Activated CD8-positive, alpha-beta T cell treated with anti-CD3 and anti-CD28 coated beads for 36 hours (primary cell): ENCODE measurements at places on chromosomes 1 and 21.
A peak's percentile ranks its signal among the peaks of the same experiment; 100 is the strongest.

DNA sequence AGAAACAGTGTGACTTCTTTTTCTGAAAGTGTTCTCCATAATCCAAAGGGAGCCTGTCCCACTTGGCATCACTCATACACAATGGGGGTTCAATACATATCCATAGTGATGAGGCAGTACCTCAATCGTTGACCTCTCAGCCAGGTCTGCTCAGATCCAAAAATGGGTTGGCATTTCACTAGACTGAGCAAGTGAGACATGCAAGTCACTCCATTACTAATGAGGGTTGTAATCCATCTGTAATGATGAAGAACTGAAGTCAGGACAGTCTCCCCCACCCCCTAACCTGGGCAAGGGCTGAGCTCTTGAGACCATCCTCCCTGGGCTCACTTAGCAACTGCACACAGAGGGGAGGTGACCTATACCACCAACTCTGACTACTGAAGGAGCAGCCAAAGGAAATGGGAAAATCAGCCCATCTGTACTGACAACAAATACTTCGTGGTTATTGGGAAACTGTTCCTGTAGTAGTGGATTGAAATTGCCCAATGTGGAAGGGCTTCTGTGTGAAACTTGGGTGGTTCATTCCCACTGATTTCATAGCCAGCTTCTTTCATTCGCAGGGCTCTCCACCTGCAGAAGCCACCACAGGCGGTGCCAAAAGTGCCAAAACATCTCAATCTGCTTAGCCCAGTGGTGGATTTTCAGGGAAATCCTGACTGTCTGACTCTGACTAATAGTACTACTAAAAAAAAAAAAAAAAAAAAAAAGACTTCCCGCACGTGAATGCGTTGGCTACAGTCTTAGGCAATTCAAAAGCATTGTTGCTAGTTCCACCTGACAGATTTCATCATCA is 5.0 kb downstream of the NGF start:
- H3K4me3 ChIP-seq: no peak overlapping the region
- H3K27ac ChIP-seq: no peak overlapping the region
- DNase-seq: no peak
- no peaks in the 10 kb centered on the region for H3K36me3 ChIP-seq

DNA sequence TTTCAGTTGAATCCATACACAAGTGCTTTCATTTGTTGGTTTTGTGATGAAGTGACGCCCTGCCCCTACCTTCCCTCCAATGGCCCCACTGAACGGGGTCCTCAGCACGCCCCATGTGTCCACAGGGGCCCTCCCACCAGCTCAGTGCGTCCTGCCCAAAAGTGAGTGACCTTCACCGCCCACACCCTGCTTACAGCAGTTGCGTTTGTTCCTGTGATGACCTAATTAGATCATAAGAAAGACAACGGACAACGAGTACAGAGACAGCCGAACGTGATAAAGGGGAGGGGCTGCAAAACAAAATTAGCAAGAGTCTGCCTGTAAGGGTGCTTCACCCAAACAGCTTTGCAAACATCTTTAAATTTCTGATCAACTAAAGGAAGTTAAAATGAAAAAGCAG is 38.2 kb upstream of the RIPK4 start:
- H3K27ac ChIP-seq: no peak overlapping the region
- no peaks in the 10 kb centered on the region for H3K27me3 ChIP-seq
- no peak for DNase-seq

DNA sequence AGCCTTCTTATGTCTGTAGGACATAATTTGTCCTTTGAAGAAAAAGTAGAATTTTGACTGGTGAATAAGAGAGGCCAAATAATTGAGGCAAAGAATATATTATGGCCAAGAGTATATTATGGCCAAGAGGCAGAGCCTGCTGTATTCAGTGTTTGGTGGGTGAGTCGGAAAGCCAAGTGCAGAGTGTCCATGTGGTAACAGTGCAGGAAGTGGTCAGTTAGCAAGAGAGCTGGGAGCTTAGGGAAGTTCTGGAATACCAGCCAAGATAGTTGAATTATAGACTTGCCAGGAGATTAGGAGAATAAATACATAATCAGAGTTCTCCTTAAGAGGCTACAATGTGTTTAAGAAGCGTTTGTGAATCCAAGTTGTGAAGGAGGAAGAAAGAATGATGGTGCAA is 131.5 kb upstream of the LMO4 start:
- no peak overlapping the region for H3K27ac ChIP-seq
- peaks cover 1% of the 10 kb centered on the region for H3K4me1 ChIP-seq
- no peak overlapping the region for H3K4me3 ChIP-seq
- H3K36me3 ChIP-seq: no peaks in the 10 kb centered on the region
- peaks cover 22% of the 10 kb centered on the region for H3K27me3 ChIP-seq
- no peak for DNase-seq

- peak; percentile 87 for DNase-seq
- H3K4me3 ChIP-seq: no peak overlapping the region
- H3K4me1 ChIP-seq: peaks cover 14% of the 10 kb centered on the region
- no peak overlapping the region for H3K27ac ChIP-seq
- H3K27me3 ChIP-seq: peaks cover 7% of the 10 kb centered on the region
Observed at GRCh38 chr1:1122078-1122811, 6.4 kb upstream of the C1orf159 start.

DNA sequence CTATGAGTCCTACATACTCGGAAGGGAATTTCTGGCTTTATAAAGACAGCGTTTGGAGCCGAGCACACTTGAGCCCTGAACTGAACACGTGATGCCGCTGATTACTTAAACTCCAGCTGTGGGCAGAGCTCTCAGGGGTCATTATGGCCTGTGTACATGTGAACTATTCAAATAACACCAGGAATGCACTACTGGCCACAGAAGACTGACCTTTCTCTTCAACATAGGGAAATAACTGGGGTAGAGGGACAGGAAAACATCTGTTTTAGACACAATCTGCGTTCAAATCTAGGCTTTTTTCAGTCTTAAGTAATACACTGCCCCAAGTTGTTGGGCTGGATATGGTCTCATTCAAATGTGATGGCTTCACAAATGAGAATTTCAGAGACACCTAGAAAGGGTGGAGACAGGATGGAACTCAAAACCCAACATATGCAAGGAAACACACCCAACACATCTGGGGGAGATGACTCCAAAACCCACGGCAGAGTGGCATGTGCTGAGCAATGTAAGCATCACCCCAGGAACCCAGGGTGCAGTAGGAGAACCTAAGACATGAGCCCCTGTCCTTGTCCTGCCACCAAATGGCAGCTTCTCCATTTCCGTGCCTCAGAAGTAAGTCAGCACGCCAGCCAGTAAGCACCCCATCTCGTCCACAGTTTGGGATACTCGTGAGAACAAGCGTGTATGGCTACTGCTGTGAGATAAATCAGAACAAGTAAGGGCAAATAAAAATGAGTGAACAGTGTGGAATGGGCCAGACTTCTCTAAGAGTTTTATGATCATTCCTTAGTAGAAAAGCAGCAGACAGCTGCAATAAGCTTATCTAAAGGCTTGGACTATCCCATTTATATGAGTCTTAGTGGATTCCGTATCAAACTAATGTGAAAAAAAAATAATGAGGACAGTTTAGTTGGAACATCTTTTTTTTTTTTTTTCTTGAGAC is 24.9 kb downstream of the NID1 start:
- H3K4me3 ChIP-seq: no peak overlapping the region
- no peaks in the 10 kb centered on the region for H3K27me3 ChIP-seq
- no peak for DNase-seq
- H3K4me1 ChIP-seq: no peaks in the 10 kb centered on the region
- no peaks in the 10 kb centered on the region for H3K36me3 ChIP-seq

DNA sequence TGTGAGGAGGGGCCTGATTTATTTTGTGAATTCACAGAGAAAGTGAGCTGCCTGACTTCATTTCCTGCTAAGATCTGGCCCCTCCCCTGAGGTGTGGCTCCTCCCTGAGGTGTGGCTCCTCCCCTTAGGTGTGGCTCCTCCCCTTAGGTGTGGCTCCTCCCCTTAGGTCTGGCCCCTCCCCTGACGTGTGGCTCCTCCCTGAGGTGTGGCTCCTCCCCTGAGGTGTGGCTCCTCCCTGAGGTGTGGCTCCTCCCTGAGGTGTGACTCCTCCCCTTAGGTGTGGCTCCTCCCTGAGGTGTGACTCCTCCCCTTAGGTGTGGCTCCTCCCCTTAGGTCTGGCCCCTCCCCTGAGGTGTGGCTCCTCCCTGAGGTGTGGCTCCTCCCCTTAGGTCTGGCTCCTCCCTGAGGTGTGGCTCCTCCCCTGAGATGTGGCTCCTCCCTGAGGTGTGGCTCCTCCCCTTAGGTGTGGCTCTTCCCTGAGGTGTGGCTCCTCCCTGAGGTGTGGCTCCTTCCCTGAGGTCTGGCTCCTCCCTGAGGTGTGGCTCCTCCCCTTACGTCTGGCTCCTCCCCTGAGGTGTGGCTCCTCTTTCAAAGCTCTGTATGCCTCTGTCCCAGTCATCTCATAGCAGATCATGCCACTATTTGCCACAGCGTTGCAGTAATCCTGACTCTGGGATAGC is 26.9 kb upstream of the LRRC3 start:
- no peaks in the 10 kb centered on the region for H3K27me3 ChIP-seq
- no peak overlapping the region for H3K4me3 ChIP-seq
- no peaks in the 10 kb centered on the region for H3K36me3 ChIP-seq
- peak; percentile 67 for DNase-seq
- no peak overlapping the region for H3K27ac ChIP-seq

DNA sequence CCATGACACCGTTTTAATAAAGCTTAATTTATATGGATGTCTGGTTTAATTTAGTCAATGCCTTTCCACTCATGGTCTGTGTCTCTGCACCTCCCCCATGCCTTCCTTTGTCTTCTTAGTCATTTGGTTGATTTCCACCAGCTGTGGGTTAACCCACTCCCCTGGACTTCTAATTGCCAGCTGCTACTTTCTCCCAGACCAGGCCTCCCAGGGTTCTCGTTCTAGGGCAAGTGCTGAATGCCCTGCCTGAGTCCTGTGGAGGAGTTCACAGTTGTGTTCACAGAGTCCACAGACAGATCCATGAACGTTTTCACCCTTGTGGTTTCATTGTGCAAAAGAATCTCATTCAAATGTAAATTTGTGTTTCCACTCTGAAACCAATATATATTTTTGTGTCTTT is 243.4 kb downstream of the NUF2 start:
- H3K27me3 ChIP-seq: no peaks in the 10 kb centered on the region
- no peaks in the 10 kb centered on the region for H3K36me3 ChIP-seq
- no peak overlapping the region for H3K4me3 ChIP-seq
- H3K4me1 ChIP-seq: no peaks in the 10 kb centered on the region

- H3K4me3 ChIP-seq: no peak overlapping the region
- peaks cover 4% of the 10 kb centered on the region for H3K36me3 ChIP-seq
- peaks cover 4% of the 10 kb centered on the region for H3K4me1 ChIP-seq
- H3K27ac ChIP-seq: no peak overlapping the region
Observed at GRCh38 chr1:152110860-152111514, 4.3 kb downstream of the TCHH start.

DNA sequence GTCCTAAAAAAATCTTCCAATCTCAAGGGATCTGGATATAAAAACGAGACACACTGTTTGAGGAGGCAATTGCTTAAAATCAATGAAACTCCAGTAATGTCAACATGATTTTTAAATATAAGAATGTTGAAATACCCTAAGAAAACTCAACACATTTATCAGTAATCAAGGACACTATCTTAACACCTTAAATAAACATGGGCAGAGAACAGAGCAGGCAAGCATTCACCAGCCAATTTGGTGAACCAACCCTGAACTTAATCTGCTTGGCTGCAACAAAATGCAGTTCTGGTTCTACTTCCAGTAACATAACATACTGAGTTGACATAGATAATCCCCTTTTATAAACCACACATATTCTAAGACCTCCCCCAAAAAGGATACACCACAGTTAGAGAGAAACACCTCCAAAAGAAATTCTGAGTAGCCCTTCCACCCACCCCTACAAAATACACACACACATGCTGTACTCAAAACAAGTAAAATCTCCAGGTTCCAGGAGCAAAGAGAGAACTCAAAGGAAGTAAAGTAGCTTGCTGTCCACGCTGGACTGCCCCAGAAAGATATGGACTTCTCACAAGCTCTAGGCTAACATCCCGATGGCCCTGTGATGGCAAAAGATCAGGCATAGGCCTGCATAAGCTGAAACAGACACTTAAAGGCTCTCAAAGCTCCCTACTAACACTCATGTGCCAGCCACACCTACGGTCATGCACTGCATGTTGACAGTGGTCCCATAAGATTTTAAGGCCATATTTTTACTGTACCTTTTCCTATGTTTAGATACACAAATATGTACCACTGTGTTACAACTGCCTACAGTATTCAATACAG is 30.5 kb downstream of the TP53BP2 start:
- peaks cover 27% of the 10 kb centered on the region for H3K36me3 ChIP-seq
- no peaks in the 10 kb centered on the region for H3K27me3 ChIP-seq
- peaks cover 33% of the 10 kb centered on the region for H3K4me1 ChIP-seq
- H3K27ac ChIP-seq: no peak overlapping the region
- DNase-seq: no peak
- no peak overlapping the region for H3K4me3 ChIP-seq

DNA sequence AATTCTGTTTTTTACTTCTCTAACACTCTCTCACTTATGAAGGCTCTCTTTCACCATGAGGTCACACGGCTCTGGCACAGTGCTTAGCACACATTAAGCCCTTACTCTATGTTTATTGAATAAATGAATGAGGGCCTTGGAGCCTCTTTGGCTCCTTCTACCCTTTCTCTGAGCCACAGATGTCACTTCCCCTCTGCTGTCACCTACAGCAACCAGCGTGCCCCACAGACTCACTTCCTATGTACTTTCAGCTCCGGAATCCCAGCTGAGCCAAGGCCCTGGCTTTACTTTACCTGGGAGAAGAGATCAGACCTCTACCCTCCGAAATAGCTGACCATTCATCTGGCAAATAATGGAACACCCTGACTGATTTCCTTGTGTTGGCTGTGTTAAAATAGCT is 53.7 kb upstream of the HMCN1 start:
- no peaks in the 10 kb centered on the region for H3K27me3 ChIP-seq
- H3K36me3 ChIP-seq: no peaks in the 10 kb centered on the region
- DNase-seq: peak; percentile 29
- H3K4me1 ChIP-seq: peaks cover 22% of the 10 kb centered on the region
- H3K27ac ChIP-seq: peak overlapping the region; percentile 16
